ENCODE measurements at places on chromosomes 4 and X. TPM values are rescaled to one million over a fixed set of nuclear protein-coding genes. Genes with fewer than 3 reads are reported as not detected.

RFC1 gene
- 37.8 TPM for total RNA-seq

SLC9B1 gene
- 0.73 TPM for total RNA-seq

TLR1 gene
- total RNA-seq = 0.73 TPM

RELL1 gene
- 45.5 TPM for total RNA-seq

DHRSX gene
- total RNA-seq = 17.6 TPM

RAI2 gene
- 0.78 TPM for total RNA-seq

SLC6A14 gene
- total RNA-seq = not detected

MORC4 gene
- total RNA-seq = 19.8 TPM

SSX1 gene
- not detected for total RNA-seq

UGT8 gene
- total RNA-seq = not detected

MAOA gene
- 26.0 TPM for total RNA-seq

ARSJ gene
- total RNA-seq = 27.2 TPM

Measured in subcutaneous preadipocyte (primary cell).